GOT3 (cell line): ENCODE measurements at places on chromosomes 13 and 19.

- no peak for DNase-seq
Measured at GRCh38 chr19:15404097-15404779, 14.6 kb downstream of the AKAP8L start.

DNA sequence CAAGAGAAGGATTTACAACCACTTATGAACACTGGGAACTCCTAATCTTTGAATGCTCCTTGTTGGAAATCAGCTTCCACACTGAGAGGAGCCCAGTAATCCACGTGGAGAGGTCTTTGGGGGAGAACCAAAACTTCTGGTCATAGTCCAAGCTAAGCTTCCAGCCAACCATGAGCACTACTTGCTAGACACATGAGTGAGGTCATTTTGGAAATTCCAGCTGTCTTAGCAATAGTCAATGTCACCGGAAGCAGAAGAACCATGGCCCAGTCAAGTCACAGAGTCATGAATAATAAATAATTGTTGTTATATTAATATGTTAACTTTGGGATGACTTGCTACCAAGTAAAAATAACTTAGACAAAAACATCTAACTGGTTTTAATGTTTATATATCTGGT is 324.9 kb upstream of the SGCG start:
- DNase-seq: no peak

DNA sequence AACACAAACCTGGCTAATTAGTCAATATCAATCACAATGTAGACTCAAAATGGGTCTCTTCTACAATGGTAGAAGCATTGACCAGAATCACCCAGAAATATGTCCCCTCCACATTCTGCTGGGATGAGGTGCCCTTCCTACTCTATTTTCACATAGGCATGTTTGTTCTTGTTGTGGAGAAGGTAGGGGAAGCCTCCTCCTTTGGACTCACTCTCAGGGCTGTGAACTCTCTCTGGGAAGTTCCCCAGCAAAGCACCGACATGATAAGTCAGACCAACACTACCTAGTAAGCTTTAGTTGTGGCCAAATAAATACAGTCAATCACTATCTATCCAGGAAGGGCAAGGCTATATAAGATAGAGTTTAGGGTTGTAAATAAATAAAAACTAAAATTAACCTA is 194.5 kb upstream of the UBL3 start:
- no peak for DNase-seq

- DNase-seq: no peak
Measured at GRCh38 chr19:45172173-45172572, 5.9 kb downstream of the TRAPPC6A start.

DNA sequence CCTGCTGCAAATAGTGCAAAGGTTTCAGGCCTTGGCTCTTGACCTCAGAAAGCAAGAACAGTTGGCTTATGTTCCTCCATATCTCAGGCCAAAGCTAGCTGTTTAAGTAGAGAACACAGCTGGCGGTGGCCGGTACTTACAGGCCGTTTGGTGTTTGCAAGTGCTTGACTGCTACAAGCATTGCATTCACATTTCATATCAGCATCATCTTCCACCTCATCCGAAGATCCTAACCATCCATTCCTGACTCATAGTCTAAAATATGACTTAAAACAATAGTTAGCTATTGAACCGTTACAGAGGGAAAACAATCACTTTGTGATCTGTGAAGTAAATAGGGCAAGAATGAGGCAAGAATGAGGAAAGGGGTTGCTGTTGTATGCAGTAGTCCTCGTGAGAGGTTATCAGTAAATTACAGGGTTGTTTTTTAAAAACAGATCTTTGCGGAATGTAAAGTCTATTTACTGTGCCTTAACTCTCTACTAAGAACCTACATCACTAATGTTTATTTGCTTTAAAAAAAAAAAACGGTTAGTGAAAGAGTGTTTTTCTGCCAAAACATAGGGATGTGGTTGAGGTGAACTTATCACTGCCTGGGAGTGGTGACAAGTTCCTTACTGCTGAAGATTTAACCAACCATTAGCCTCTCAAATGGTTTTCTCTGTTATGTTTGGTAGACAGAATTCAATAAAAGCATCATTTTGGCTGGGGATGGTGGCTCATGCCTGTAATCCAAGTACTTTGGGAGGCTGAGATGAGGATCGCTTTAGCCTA is 21.6 kb upstream of the WDR88 start:
- no peak for DNase-seq

DNA sequence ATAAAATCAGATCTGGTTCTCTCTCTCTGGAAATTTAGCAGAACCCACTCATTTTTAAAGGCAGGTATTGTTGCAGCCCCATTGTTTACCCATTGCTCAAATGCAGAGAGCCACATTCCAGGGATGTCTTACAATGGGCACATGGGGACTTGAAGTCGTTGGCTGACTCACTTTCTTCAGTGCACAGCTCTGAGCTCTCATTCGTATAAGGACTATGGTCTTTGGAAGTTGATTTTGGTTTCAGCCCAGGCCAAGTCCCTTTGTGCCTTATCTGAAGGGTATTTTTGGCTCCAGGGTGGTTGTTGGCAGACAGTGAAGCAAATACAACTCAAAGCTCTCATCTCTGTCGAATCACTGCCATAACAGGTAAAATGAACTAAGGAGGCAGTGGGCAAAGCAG is 47.3 kb upstream of the CLDN10 start:
- no peak for DNase-seq

GRCh38 chr13:91211510-91211909 is 136.0 kb upstream of the MIR17HG start:
- no peak for DNase-seq

DNA sequence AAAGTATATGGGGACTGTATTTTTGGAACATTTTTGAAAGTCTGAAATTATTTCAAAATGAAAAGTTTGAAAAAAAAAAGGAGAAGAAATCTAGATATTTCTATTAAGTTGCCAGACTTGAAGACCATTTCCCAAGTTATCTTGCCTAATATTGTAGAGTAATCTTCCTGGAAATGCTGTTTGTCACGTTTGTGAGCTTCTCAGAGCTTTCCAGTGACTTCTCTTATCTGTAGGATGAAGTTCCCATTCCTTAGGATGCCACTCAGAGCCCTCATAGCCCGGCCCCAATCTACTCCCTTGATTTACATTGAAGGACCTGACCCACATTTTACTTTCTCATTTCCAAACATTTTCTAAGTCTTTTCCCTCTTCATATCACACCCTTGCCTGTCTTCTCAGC is 23.6 kb downstream of the CEACAM8 start:
- no peak for DNase-seq

- DNase-seq: no peak
Measured at GRCh38 chr13:31866099-31866498, 126.8 kb downstream of the RXFP2 start.

GRCh38 chr19:14148751-14149410 is 12.5 kb upstream of the ASF1B start:
- DNase-seq: no peak

DNA sequence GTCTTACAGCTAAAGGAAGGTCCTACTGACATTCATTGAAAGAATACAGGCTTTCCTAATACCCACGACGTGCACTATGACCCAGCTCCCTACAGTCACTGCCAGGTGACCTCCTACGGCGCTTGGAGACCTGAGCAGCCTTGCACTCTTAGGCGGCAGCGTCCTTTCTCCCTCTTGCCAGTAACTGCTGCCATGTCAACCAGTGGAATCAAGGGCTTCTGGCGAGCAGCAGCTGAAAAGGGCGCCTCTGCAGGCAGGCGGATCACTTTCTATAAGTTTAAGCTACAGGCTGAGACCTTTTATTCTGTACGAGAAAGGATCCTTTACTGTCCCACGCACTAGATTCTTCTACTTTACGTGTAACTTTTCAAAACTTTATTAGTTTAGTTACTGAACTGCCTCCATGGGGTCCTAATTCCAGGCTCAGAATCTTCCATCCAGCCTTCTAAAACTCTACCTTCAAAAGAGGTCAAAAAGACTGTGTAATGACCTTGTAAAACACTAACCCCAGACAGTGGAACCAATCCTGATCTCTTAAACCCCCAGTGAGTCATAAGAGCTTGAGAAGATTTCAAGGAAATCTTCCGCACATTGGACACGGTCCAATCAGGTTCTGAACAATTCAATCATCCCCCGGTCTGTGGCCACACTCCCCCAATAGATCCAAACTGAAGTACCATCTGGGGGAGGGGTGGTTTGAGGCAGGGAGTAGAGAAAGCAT is 1.9 kb downstream of the KCTD12 start:
- DNase-seq: no peak

DNA sequence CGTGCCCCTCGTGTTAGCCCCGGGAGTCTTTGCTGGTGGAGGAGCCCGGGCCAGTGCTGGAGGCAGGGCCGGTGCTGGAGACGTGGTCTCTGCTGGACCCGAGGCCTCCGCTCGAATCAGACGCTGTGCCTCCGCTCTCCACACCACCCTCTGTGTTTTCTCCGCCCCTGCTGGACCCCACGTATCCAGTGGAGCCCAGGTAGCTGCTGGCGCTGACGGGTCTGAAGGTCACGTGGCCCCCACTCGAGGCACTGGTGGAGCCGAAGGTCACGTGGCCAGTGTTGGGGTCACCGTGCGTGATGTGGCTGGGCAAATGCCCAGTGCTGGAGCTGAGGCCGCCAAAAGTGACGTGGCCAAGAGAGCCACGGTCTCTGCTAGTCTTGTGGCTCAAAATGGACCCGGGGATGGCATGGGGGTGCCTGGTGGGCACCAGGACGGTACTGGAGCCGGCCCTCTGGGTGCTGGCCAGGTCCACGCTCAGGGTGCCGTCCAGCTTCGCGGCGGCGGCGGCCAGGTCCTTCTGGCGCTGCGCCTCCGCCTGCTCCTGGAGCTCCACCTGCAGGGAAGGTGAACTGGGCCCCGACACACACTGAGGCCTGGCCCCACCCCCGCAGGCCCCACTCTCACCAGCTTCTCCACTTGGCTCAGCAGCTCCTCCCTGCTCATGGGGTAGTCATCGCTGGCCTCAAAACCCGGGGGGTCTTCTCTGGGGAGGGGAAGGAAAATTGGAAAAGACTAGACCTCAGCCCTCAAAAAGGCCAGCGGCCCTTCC is 27.3 kb downstream of the ZNF114 start:
- no peak for DNase-seq

GRCh38 chr19:50238043-50238442 is 34.6 kb downstream of the MYH14 start:
- DNase-seq: no peak

GRCh38 chr19:50268501-50268900 is 60.7 kb downstream of the KCNC3 start:
- no peak for DNase-seq

- no peak for DNase-seq
Measured at GRCh38 chr13:107069108-107069776, 501.3 kb upstream of the ARGLU1 start.

GRCh38 chr13:43263047-43263446 is 239.7 kb downstream of the DNAJC15 start:
- no peak for DNase-seq

DNA sequence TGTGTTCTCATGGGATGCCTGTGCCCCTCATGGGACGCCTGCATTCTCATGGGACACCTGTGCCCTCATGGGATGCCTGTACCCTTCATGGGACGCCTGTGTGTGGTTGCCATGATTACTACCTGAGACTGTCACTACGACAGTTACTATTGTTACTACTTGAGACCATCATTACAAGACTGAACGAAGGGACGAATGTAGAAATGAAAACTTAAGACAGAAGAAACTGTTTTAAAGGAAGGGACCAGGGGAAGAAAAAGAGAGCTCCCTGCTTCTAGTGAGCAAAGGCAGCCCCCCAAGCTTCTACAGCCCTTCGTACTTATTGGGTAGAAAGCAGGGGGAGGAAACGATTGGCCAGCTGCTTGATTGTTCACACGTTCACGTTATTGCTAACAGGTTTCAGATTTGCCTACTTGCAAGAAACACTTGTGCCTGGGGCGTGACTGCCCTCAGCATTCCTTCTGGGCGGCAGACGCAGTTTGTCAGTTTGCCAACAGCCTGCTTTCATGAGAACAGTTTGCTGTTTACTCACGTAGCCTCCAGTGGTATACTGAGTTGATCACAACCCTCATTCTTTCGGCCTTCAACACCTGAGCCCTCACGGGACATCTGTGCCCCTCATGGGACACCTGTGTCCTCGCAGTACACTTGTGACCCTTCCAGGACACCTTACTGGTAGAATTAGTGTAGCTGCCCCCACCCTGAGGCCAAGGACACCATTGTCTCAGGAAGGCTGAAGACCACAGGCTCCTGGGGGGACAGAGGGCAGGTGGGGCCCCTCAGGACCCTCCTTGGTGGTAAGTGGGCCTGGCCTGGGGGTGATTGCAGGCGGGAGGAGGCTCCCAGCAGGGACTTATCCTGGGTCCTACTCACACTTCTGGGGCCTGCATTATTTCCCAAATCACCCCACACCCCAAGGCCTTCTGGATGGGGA is 2.5 kb upstream of the S1PR4 start:
- DNase-seq: no peak

DNA sequence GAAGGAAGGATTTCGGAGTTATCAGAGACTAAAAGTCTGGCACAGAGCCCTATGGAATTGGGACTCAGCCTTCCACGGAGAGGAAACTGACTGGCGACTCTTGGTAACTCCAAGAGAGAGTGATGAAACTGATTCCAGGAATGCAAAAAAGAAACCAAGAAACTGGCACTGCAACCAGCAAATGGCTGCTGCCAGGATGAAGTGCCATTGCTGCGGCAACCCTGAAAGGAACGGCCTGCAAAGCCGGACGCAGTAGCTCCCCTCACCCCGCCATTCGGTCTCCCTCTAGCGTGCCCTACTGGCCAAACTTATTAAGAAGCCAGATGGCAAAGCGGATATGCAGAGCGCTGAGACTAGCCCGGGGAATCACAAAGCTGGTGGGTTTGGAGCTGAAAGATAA is 236.0 kb downstream of the PCDH9 start:
- no peak for DNase-seq

DNA sequence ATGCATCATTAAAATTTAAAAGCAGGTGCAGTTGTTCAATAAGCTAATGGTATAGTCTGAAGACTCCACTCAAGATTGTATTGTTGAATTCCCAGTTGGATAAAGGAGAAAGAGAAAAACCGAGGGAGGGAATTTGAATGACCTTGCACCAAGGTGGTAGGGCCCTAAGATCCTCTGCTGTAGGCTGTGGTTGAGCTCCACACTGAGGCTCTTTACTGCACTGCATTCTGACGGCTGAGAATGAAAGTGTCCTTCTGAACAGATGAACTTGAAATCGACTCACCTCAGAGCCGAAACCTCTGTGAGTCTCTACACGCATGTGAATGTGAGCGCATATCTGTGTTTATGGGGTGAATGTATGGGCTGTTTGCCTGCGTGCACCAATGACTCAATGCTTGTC is 388.9 kb upstream of the DACH1 start:
- DNase-seq: no peak

- no peak for DNase-seq
Measured at GRCh38 chr13:25440061-25440460, 68.3 kb downstream of the ATP8A2 start.

- no peak for DNase-seq
Measured at GRCh38 chr13:23571431-23571830, 1.2 kb downstream of the TNFRSF19 start.

- no peak for DNase-seq
Measured at GRCh38 chr13:74114202-74114601, 20.0 kb downstream of the KLF12 start.

- DNase-seq: no peak
Measured at GRCh38 chr19:48645620-48646000, 377 bp downstream of the CA11 start.

GRCh38 chr13:61685682-61686012 is 270.0 kb upstream of the PCDH20 start:
- DNase-seq: no peak

DNA sequence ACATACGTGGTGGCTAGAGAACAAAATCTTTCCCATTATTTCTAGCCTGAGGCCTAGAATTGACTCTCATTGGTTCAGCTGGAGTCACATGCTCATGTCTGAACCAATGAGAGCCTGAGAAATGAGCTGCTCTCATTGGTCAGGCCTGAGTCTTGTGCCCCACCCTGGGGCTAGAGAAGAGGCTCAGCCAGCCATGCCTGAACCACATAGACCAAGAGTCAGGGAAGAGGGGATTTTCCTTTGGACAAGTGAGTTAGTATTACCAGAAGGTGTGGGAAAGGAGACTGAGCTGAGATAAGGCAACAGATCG is 6.9 kb downstream of the FXYD5 start:
- DNase-seq: no peak
